ENCODE measurements at places on chromosomes 11 and 22.

GRCh38 chr11:66891851-66892660 lies 35.2 kb downstream of the LRFN4 start:
- peak overlapping the region; percentile 82 for H3K27ac ChIP-seq
- no peak for DNase-seq
- H3K4me1 ChIP-seq: peaks cover 17% of the 10 kb centered on the region
- H3K36me3 ChIP-seq: no peaks in the 10 kb centered on the region
- H3K27me3 ChIP-seq: no peaks in the 10 kb centered on the region

DNA sequence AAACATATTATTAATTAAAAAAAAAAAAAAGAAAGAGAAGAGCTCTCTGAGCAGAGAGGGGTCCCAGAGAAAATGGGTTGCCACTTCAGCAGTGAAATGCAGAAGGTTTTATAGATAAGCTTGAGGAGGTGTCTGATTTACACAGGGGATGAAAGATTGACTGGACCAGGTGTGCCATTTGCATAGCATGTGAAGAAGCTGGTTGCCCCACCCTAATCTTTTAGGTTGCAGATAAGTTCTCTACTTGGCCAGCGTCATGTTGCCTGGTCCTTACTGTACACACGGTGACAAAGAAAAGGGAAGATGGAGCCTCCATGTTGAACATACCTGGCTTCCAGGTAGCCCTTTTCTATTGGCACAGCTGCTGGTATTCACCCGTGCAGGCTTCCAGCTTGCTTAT lies 41.4 kb downstream of the MS4A2 start:
- no peak overlapping the region for H3K4me3 ChIP-seq
- no peaks in the 10 kb centered on the region for H3K36me3 ChIP-seq
- no peaks in the 10 kb centered on the region for H3K27me3 ChIP-seq
- H3K4me1 ChIP-seq: no peaks in the 10 kb centered on the region
- H3K27ac ChIP-seq: no peak overlapping the region
- no peak for DNase-seq

GRCh38 chr11:118953265-118953664 lies 2.8 kb upstream of the UPK2 start:
- H3K27ac ChIP-seq: no peak overlapping the region
- H3K4me1 ChIP-seq: no peaks in the 10 kb centered on the region
- DNase-seq: no peak

- H3K4me3 ChIP-seq: peak within 1 kb of the TSS; percentile 56
- no peak for DNase-seq
- H3K4me1 ChIP-seq: peaks cover 15% of the 10 kb centered on the region
- H3K36me3 ChIP-seq: no peaks in the 10 kb centered on the region
These were observed at the start of gene MGAT3 for GRCh38 chr22:39456522-39457197. Gene MGAT3 (plus strand): TSS chr22:39457012. CDS start chr22:39487348, 30,336 bp downstream.

- peaks cover 54% of the 10 kb centered on the region for H3K4me1 ChIP-seq
- DNase-seq: no peak
- no peak overlapping the region for H3K27ac ChIP-seq
- H3K4me3 ChIP-seq: no peak overlapping the region
These were observed 32.4 kb upstream of the CD44 start for GRCh38 chr11:35106595-35106994.

DNA sequence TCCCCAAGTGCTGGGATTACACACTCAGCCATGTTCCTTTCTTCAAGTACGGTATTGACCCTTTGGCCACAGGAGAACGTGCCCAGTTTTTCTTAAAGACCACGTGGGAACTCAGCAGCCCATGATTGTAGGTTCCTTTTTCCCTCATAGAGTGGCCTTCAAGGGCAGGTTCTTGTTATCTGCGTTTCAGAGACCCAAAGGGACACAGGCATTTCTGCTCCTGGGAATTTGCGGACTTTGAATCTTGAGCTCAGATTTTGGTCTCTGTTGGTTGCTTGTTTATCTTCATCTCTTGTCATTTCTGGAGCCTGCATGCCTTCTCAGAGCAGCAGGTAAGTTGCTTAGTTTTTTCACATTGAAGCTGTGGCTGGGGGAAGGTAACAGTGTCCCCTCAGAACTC lies 12.0 kb downstream of the MARK2 start:
- H3K27me3 ChIP-seq: no peaks in the 10 kb centered on the region
- H3K4me1 ChIP-seq: peaks cover 24% of the 10 kb centered on the region
- peak overlapping the region; percentile 60 for H3K27ac ChIP-seq
- no peak for DNase-seq
- peaks cover 38% of the 10 kb centered on the region for H3K36me3 ChIP-seq

GRCh38 chr11:62484352-62484751 lies 62.3 kb downstream of the AHNAK start:
- H3K4me1 ChIP-seq: peaks cover 37% of the 10 kb centered on the region
- no peak for DNase-seq
- no peaks in the 10 kb centered on the region for H3K27me3 ChIP-seq
- no peak overlapping the region for H3K27ac ChIP-seq

- no peak overlapping the region for H3K4me3 ChIP-seq
- no peaks in the 10 kb centered on the region for H3K27me3 ChIP-seq
- no peak for DNase-seq
- no peaks in the 10 kb centered on the region for H3K36me3 ChIP-seq
- peak overlapping the region; percentile 4 for H3K27ac ChIP-seq
These were observed 5.2 kb downstream of the POLD4 start for GRCh38 chr11:67347964-67348749.

- H3K4me1 ChIP-seq: peaks cover 100% of the 10 kb centered on the region
- no peak overlapping the region for H3K4me3 ChIP-seq
- no peak for DNase-seq
- peak overlapping the region; percentile 87 for H3K27ac ChIP-seq
These were observed 11.6 kb downstream of the ARRB1 start for GRCh38 chr11:75339685-75340409.

DNA sequence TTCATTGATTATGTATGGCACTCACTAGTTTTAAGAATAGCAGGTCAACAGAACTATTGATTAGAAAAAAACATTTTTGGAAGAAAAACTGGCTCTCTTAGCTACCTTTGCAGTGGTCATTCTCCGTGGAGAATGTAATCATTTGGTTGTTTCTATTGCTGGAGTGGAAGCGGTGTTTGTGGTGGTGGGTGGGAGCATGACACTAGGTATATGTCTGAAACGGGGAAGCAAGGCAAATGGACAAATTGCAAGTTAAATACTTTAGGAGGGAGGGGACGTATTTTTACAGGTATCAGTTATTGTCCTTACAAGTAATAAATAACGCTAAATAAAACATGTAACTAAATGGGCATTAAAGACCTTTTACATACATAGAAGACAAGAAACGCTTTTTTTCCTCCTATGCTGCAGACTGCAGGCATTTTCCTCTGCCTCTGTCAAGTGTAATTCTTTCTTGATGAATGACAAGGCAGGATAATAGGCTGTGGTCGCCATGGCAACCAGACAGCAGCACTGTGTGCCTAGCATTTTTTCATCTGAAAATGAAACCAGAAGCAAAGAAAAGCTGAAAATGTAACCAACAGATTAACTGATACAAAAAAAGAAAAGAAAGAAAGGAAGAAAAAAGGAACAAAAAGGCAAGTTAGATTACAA lies 46.2 kb downstream of the BLID start:
- no peak overlapping the region for H3K27ac ChIP-seq
- no peak overlapping the region for H3K4me3 ChIP-seq
- H3K4me1 ChIP-seq: no peaks in the 10 kb centered on the region
- DNase-seq: no peak

DNA sequence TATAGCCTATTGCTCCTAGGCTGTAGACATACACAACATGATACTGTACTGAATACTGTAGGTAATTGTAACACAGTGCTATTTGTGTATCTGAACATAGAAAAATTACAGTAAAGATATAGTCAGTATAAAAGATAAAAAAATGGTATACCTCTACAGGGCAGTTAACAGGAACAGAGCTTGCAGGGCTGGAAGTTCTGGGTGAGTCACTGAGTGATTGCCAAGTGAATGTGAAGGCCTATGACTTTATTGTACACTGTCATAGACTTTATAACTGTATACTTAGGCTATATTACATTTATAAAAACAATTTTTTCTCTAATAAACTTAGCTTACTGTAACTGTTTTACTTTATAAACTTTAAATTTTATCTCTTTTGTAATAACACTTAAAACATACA lies 332.4 kb upstream of the ARHGAP42 start:
- no peak overlapping the region for H3K4me3 ChIP-seq
- H3K27me3 ChIP-seq: no peaks in the 10 kb centered on the region
- no peaks in the 10 kb centered on the region for H3K36me3 ChIP-seq
- H3K4me1 ChIP-seq: no peaks in the 10 kb centered on the region
- H3K27ac ChIP-seq: no peak overlapping the region
- no peak for DNase-seq

GRCh38 chr11:17410606-17411379 lies 22.3 kb upstream of the KCNJ11 start:
- H3K4me1 ChIP-seq: peaks cover 6% of the 10 kb centered on the region
- H3K27me3 ChIP-seq: peaks cover 24% of the 10 kb centered on the region
- H3K36me3 ChIP-seq: no peaks in the 10 kb centered on the region

GRCh38 chr22:43561415-43562178 lies 149.8 kb downstream of the MPPED1 start:
- no peak overlapping the region for H3K4me3 ChIP-seq
- no peak overlapping the region for H3K27ac ChIP-seq
- DNase-seq: no peak
- no peaks in the 10 kb centered on the region for H3K36me3 ChIP-seq

GRCh38 chr11:124520550-124520854 lies 23.0 kb downstream of the OR8B12 start:
- no peaks in the 10 kb centered on the region for H3K4me1 ChIP-seq
- DNase-seq: no peak
- no peaks in the 10 kb centered on the region for H3K36me3 ChIP-seq

DNA sequence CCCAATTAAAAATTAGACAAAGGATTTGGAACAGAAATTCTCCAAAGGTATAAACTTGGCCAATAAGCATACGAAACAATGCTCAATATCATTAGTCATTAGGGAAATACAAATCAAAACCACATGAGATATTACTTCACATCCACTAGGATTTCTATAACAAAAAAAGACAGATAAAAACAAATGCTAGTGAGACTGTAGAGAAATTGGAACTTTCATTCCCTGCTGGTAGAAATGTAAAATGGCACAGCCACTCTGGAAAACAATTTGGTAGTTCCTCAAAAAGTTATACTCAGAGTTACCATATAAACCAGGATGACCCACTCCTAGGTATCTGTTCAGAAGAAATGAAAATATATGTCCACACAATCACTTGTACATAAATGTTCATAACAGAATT lies 71.6 kb downstream of the RPL27A start:
- H3K36me3 ChIP-seq: peaks cover 12% of the 10 kb centered on the region
- peaks cover 9% of the 10 kb centered on the region for H3K4me1 ChIP-seq
- no peak overlapping the region for H3K4me3 ChIP-seq
- no peaks in the 10 kb centered on the region for H3K27me3 ChIP-seq
- no peak for DNase-seq

DNA sequence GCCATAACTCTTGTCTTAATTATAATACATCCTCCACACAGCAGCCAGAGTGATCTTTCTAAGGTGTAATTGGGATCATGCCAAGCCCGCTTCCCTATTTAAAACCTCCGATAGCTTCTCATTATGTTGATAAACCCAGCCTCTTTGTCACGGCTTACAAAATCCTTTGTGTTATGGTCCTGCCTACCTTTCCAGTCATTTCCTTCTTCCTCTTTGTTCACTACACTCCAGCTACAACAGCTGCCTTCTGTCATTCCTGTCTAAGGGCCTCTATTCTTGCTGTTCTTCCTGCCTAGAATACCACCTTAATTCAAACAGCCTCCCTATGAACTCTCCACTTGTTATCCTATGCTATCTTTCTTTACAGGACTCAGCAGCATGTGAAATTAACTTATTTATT lies 70.6 kb upstream of the CAPRIN1 start:
- no peaks in the 10 kb centered on the region for H3K27me3 ChIP-seq
- H3K27ac ChIP-seq: no peak overlapping the region
- no peak for DNase-seq

DNA sequence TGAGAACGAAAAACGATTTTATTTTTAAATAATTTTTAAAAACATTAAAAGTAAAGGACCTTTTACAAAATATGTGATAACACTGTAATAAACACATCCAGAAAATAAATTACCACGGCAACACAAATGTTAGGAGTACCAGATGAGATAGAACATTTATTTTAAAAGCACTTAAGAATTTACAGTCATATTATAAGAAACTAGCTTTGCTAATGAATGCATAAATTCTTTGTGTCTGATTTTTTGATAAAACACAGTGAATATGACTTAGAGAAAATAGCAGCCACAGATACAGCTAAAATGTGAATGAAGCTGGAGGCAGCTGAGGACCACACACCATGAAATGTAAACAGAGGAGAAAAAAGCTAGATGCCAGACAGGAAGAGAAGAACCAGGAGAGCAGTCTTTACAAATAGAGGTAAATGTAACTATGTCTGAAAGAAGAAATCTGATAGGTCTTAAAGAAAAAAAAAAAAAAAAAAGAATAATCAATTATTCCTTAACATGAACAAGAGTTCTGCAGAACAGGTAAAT lies 14.6 kb downstream of the CCDC34 start:
- no peak overlapping the region for H3K27ac ChIP-seq
- no peaks in the 10 kb centered on the region for H3K4me1 ChIP-seq
- no peak for DNase-seq
- no peaks in the 10 kb centered on the region for H3K36me3 ChIP-seq
- H3K27me3 ChIP-seq: no peaks in the 10 kb centered on the region

- no peak overlapping the region for H3K4me3 ChIP-seq
- no peak for DNase-seq
- H3K36me3 ChIP-seq: no peaks in the 10 kb centered on the region
These were observed 13.2 kb upstream of the SSTR3 start for GRCh38 chr22:37225481-37225880.

DNA sequence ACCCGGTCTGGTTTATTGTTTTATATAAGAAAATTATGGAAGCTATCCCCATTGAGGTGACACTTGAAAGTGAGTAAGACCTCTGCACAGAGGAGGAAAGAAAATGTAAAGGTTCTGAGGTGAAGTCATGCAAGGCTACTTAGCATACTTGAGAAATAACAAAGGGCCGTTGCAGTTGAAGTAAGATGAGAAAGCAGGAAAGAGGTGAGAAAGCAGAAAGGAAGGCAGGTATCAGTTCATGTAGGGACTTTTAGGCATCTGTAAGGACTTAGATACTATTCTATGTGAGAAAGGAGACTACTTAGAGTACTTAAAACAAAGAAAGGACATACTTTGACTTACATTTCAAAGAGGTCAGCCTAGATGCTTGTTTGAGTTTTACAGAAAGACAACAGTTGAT lies 84.7 kb downstream of the CASP12 start:
- no peak overlapping the region for H3K27ac ChIP-seq
- no peaks in the 10 kb centered on the region for H3K27me3 ChIP-seq
- no peak for DNase-seq
- no peaks in the 10 kb centered on the region for H3K4me1 ChIP-seq
- H3K36me3 ChIP-seq: no peaks in the 10 kb centered on the region

DNA sequence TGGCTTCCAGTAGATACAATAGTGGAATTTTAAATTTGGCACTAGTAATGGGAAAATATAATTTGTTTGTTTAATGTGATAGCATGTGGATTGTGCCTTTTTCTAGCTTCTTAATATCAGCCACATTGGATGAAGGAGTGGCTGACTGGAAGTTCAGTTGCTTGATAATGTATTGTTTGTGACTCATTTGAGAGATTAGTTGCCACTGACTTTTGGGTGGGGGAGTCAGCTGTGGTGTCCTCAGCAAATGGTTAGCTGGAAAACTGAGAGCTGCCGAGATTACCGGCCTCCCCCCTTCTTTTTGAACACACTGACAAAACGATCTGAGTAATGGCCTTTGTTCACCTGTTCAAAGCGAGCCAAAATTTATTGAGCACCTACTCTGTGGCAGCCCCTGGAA lies 5.5 kb downstream of the JAM3 start:
- no peaks in the 10 kb centered on the region for H3K36me3 ChIP-seq
- no peak overlapping the region for H3K27ac ChIP-seq
- peaks cover 15% of the 10 kb centered on the region for H3K27me3 ChIP-seq

All from esophagus squamous epithelium (tissue), 5 donors.